ENCODE measurements at places on chromosomes 1 and 21.

DNA sequence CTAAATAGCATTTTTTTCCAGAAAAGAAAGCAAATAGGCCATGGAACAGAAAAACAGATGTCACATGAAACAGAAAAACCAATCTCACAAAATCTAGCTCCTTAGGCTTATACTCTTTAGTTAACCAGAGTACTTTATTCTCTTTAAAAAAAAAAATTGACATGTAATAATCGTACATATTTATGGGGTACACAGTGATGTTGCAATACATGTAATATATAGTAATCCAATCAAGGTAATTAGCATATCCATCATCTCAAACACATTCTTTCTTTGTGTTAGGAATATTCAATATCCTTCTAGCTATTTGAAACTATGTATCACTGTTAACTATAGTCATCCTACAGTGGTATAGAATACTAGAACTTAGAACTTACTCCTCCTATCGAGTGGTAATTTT, 20.1 kb downstream of the LBR start:
- no peak for DNase-seq

DNA sequence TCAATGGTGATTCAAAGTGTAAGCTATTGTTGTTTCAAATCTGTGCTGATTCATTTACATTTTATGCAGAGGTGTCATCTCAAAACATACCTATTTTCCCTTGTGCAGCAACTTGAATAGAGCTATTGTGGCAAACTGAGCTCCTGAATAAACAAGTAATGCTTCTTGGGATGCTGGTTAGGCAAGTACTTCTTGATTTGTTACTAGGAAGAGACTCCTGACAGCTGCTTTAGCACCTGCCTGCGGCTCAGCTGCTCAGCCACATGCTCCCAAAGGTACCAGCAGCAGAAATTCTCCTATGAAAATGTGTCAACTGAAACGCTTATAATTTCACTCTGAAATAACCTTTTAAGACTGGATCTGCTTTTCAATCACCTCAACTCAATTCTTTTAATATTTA, 352.3 kb downstream of the RYR2 start:
- no peak for DNase-seq

DNA sequence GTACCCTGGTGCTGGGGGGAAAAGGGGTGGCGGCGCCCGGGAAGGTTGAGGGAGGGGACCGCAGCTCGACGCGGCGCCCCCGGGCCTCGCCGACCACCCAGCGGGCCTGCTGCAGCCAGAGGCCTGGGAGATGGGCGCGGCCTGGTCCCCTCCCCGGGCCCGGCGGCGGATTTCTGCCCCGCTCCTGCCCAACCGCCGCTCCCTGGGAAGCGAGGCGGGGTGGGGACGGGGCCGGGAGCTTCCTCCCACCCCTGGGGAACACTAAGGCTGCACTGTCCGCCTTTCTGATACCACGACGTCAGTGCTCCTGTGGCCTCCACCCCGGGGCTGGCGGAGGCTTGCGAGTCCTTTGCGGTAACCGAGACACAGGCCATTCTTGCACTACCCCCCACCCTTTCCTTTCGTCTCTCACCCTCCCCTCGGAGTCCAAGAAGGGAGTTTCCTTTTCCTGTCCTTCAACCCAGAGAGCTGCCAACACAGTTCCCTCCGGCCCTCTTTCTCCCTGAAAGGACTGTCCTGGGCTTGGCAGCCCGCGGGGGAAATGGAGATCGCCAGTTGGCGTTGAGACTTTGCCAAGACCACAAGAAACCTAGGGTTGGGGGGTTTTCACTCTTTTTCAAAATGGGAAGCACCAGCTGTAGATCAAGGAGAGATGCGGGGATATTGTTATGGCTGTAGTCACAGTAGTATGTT, 742 bp downstream of the SH3GLB1 start:
- DNase-seq = peak; percentile 26

DNA sequence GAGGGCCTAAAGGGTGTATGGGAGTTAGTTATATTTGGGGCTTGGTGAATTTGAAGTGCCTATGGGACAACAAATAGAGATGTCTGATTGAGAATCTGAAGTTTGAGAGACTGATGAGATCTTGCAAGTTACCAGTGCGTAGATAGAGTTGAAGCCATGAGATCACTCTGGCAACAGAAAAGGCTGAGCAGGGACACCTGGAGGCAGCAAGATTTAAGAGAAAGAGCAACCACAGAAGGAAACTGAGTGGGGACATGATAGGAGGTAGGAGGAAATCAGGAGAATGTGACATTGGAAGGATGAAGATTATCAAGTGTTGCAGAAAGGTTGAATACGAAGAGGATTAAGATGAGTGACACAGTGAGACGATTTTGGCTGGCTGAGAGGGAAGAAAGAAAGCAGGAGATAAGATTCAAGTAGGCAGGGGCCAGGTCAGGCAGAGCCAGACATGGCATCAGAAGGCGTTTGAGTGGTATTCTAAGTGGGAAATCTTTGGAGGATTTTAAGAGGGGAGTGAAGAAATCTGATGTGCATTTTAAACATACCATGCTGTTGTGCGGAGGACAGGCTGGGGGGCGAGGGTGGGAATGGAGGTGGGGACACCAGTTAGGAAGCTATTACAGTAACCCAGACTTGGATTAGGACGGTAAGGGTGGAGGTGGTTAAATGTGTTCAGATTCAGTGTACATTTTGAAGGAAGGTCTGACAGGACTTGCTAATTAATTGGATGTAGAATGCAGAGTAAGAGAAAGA, 3.0 kb upstream of the MPL start:
- DNase-seq = no peak

DNA sequence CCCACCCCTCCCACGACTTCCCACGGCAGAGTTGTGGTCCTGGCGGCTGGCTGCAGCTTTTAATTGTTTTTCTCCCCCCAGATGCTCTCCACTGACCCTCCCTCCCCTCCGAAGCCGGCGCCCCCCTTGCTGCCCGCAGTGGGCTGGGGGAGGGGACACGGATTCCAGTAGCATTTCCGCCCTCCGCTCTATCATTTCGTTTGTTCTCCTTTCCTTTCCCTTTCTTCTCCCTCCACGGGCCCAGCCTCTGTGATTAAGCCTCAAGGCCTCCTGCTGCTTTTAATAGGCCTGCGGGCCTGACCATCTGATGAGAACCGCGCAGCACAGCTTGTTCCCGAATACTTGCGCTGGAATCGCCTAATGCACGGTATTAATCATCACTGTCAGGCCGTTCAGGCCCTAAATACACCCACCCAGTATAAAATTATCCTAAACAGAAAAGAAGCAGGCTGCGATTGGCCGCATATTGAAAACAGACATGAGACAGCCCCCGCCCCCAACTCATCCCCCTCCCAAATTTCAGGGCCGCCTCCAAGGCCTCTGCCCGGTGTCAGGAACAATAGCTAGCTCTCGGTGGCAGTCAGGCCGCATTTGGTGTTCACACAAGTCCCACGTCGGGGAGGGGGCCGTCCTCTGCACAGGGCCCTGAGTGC, 102.0 kb upstream of the ARHGEF16 start:
- DNase-seq = no peak

DNA sequence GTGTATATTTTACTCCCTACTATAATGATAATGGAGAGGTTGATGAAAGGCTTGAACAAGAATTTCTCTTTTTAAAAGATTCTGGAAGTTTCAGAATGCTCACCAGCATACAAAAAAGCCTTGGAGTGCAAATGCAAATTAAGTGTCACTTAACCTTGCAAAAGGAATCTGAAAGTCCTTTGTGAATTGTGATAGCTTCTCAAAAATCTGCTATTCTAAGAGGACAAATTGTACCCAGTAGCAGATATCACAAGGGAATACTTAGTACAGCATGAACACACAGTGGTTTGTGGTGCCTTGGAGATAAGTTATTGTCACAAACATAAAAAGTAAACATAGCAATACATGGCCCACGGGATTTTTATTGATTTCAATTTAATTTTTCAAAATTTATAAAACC, 1208.3 kb upstream of the B3GALT2 start:
- DNase-seq = no peak

GRCh38 chr1:35428360-35428759, 128.8 kb downstream of the KIAA0319L start:
- no peak for DNase-seq

DNA sequence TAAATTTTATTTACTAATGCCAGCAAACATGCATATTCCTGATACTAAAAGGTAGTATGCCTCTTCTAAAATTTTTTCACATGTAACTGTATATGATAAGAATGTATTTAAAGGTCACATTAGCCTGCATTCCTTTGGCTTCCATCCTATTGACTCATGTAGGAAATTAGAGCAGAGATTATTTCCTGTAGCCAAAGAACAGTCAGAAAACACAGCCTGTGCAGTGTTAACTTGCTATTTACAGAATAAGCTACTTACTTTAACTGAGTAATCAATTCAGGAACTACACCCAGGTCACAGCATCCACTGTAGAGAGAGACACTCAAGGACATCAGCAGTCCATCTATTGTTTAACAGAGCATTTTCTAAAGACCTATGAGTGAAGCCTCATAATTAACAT, 154.5 kb upstream of the ADGRL4 start:
- no peak for DNase-seq

DNA sequence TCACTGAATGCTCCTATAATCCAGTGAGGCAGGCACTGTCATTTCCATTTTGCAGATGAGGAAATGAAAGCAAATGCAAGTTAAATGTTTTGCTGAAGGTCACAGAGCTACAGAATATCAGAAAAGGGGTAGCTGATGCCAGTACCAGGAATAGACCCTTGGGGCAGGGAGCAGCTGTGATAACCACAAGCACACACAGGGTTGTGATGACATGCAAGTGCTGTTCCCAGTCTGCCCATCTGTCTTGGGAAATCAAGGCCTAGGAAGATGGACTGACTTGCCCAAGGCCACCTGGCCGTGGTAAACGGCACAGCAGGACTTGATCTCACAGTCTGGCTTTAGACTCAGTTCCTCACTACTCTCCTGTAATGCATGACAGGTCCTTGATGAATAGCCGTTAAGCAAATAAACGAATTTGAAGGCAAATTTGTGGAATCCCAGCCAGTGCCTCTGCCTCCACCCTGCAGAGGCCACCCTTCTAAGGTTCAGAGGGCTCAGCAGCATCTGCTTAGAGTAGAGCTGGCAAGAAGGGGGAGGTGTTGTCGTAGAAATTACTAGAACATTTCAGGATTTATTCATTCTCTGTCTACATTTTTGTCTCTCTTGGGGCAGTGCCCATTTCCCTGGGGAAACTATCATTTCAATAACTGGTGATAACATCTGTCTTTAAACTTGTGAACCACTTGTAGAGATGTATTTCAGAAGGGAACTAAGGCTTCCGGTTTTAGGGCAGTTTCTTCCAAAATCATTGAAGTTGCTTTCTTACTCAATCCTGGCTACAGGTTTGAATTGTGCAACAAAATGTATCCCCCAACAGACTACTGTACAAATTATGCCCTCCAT, 53.2 kb upstream of the MRPS6 start:
- no peak for DNase-seq

- no peak for DNase-seq
These were observed 309.9 kb downstream of the ADGRL2 start for GRCh38 chr1:82110366-82111254.

GRCh38 chr1:156308078-156308477, 9.0 kb upstream of the VHLL start:
- DNase-seq = no peak

GRCh38 chr1:93976711-93977597, 67.7 kb upstream of the GCLM start:
- no peak for DNase-seq

GRCh38 chr1:214471458-214471857, 79.9 kb downstream of the PTPN14 start:
- DNase-seq = no peak

GRCh38 chr1:20325844-20326420, 35.3 kb downstream of the VWA5B1 start:
- DNase-seq = no peak

DNA sequence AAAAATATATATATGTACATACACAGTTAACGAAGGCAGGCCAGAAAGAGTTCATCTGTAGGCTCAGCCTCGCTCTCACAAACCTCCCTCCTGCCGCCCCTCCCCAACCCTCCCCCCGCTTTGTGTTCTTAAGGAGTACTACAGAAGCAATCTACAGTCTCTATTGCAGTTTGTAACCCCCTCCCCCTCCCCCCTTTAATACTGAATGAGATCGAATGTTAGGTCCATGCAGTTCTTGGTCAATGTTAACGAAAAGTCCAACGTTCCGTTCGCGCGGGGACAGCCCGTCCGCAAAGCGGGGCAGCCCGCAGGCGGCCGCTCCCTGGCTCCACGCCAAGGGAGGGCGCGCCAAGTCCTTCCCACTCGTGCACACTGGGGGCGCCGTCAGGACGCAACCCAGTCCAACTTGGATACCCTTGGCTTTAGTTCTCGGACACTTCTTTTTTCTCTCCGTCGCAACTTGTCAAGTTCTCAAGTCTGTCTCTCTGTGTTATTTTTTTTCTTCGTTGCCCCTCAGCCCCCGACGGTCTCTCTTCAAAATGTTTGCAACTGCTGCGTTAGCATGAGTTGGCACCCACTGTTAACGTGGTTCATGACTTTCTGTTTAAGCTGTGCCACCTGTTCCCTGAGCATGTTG, 2.2 kb downstream of the JUN start:
- no peak for DNase-seq

GRCh38 chr1:71649608-71650007, 568.8 kb upstream of the ZRANB2 start:
- DNase-seq = no peak

- DNase-seq = no peak
These were observed 10.3 kb downstream of the CLIC6 start for GRCh38 chr21:34679051-34679450.

GRCh38 chr1:40861224-40862003, 749 bp downstream of the CITED4 start:
- no peak for DNase-seq

DNA sequence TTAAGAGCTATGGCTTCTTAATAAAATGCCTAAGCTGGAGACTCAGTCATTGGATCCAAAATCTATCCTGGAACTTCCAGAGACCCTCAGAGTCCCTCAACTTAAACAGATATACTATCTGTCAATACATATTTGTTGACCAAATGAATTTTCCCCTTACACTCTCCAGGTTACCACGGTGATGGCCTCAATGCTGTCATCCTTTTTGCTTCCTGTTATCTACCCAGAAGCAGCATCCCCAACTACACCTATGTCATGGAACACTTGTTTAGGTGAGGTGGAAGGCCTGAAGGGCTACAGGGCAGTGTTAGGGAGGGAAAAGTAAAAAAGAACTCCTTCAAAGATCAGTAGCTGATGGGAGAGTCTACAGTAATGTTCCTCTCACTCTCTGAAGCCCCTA, 4.4 kb upstream of the C1orf56 start:
- DNase-seq = no peak

GRCh38 chr1:77200806-77201205, 18.4 kb downstream of the PIGK start:
- DNase-seq = no peak

- DNase-seq = no peak
These were observed 124.3 kb upstream of the PDE4B start for GRCh38 chr1:65668368-65668767.
